ENCODE measurements at places on chromosomes 4 and X.

DNA sequence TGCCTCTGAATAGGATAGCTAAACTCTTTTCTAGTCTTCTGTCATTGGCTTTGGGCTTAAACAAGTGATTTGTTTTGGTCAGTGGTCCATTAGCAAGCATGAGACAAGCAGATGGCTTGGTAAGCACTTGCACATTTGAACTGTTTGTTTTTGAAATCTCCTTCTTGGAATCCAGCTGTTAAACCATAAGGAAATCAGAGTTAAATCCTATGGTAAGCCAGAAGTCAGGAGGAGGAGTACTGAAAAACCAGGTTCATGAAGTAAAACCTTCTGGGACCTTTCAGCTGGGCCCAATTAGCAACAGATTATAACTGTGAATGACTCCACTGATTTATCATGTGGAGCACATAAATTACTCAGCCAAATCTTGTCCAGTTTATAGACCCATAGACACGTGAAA lies 1042.5 kb upstream of the PABPC4L start:
- no peak for DNase-seq

GRCh38 chr4:16597845-16598596 lies 300.4 kb downstream of the LDB2 start:
- no peak for DNase-seq

DNA sequence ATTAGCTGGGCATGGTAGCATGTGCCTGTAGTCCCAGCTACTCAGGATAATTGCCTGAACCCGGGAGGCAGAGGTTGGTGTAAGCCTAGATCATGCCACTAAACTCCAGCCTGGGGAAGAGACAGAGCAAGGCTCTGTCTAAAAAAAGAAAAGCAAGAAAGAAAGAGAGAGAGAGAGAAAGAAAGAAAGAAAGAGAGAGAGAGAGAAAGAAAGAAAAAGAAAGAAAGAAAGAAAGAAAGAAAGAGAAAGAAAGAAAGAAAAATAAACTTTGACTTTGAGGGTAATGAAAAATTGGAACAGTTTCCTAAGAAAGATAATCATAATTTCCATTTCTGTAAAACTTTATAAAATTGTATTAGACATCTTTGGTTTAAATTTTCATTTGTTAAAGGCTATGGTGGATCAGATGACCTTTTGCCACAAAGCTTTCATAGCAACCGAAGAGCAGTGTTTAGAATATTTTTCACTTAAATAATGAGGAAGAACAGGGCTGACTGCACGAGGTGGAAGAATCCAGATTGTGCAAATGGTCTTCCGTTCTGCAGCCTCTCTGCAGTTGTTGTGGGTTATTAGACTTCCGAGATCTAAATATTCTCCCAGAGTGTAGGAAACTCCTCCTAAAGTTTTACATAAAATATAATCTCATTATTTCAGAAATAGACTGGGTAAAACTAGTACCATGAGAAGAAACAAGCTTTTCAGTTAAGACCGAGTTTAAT lies 55.9 kb downstream of the RBM47 start:
- DNase-seq, result no peak

DNA sequence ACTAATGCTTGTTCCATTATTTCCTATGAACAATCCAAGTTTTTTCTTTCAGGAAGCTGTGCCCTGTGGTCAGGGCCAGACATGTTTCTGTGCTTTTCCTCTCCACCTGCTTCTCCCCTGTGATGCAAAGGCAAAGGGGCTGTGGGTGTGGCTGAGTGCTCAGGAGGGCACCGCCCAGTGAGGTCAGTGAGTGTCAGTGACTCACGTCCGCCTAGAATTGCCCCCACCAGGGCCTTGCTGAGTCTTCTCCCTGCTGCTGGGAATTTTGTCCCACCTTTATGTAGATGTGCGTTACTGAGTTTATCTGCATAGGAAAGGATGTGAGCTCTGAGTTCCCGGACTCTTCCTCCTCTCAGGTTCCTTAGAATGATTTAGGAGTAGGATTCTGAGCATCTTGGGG lies 283.2 kb downstream of the DCHS2 start:
- DNase-seq, result no peak

DNA sequence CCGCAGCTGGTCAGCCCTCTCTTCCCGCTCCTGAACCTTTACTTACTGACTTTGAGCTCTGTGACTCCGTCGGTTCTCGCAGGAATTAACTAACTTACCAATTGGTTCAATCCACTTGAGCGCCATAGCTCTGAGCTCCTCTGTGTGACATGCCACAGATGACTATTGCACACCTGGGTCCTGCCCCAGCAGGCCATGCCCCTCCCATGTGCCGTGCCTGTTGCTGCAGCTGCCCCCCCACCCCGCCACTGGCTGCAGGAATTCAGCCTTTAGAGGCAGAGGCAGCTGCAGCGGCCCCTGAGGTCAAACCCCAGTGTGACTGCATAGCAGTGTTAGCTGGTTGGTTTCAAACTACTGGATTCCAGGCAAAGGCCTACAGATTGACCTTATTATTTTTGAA lies 70.6 kb downstream of the MTMR1 start:
- no peak for DNase-seq

DNA sequence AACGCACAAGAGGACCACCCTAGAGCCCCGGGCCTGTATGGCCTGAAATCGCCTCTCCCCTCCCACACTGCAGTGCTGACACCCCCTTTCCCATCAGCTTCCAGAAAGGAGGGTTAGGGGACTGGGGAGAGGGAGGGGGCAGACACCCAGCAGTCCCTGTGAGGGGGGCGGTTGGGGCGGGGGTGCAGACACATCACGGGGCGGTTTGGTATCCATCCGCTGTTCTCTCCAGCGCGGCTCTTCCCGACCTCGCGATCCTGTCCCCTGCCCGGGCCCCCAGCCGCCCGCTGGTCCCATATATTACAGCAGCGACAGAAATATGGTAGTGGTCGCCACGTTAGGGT lies 404 bp upstream of the GPRASP2 start:
- peak; percentile 76 for DNase-seq

- DNase-seq, result no peak
These were observed 8.7 kb downstream of the MSX1 start for GRCh38 chr4:4868040-4868757.

GRCh38 chr4:169619518-169619957 lies 840 bp upstream of the CLCN3 start:
- DNase-seq, result peak; percentile 57

DNA sequence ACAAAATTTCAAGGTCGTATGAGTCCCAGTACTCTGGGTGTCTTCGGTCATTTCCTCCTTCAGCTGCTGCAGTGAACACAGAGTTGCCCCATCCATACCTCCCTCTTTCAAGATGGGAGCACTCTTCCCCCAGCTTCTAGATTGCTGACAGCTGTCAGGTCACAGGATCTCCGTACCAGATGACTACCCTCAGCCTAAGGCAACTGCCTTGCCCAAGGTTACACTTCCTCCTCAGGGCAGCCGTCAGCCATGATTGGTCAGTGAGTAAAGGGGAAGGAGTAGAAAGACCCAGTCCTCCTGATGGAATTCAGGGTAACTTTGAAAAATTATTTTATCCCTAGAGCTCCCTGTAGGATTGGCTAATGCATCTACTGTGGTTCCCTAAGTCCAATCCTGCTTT lies 81.6 kb downstream of the NAF1 start:
- DNase-seq, result no peak

DNA sequence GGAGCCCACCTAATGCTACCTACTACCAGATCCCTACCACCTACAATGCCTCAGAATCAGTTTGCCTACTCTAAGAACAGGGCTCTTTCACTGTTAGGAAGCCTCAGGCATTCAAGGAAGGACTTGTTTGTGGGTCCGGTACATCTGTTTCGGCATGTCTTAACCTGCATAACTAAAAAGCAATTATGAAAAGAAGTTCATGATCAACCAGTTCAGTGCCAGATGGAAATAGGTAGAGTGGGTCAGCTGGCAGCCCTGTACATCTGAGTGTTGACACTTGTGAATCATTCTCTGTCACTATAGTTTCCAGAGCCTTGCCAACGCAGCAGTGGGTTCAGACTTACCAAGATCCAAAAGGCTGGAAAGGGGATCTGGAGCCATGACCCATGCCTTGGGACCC lies 3.3 kb downstream of the TMEM185A start:
- DNase-seq, result no peak

DNA sequence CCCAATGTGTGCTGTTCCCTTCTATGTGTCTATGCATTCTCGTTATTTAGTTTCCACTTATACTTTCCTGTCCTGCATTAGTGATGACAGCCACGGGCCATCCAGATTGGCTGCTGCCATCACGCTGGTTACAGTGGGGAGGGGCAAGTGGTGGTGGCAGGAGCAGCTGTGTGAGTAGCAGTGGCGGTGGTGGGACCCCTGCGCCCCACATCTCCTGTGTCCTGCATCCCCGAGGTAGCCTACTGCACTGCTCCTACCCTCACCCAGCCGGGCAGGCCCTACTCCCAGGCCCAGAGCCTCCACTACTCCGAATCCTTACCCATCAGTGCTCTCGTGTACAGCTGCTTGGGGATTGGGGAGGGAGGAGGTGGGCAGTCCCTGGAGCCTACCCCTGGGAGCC lies 798.7 kb upstream of the AGA start:
- DNase-seq, result no peak

DNA sequence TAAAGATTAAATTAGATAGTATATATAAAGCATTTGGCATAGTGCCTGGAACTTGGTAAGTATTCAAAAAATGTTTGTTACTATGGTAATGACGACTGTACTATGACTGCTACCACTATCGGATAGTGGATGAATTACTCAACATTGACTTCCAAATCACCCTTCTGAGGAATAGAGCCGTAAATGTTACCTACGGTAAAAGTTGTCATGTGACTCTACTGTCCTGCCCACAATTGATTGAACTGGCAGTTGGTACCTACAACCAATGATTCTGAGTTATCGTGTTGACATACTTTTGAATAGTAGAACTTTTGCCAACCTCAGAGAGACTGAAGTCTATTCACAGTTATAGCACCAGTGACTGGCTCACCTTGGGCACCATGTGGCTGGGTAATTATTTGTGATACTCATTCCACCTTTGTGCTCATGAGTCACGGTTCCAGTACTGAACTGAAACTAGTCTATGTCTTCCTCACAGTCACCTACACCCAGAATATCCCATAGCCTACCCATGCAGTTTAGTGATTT lies 185.5 kb upstream of the PITX2 start:
- DNase-seq, result no peak

DNA sequence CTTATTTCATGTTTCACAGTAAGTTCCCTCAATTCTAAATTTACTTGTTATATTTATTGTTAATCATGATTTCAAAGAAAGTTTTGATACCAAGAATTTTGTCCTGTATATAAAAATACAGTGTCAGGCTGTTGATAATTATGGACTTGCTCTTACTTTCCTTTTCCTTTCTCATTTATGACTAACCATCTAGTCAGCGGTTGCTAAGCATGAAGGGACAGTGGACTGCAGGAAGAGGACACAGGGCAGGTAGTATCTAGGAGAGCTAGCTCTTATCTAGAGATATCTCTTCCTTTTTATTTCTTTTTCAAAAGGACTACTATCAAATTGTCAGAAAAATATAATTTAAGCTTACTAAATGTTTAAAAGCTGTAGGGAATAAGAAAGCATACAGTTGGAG lies 1.6 kb downstream of the OPRPN start:
- DNase-seq, result no peak

GRCh38 chr4:11774346-11774745 lies 345.7 kb upstream of the HS3ST1 start:
- DNase-seq, result no peak

DNA sequence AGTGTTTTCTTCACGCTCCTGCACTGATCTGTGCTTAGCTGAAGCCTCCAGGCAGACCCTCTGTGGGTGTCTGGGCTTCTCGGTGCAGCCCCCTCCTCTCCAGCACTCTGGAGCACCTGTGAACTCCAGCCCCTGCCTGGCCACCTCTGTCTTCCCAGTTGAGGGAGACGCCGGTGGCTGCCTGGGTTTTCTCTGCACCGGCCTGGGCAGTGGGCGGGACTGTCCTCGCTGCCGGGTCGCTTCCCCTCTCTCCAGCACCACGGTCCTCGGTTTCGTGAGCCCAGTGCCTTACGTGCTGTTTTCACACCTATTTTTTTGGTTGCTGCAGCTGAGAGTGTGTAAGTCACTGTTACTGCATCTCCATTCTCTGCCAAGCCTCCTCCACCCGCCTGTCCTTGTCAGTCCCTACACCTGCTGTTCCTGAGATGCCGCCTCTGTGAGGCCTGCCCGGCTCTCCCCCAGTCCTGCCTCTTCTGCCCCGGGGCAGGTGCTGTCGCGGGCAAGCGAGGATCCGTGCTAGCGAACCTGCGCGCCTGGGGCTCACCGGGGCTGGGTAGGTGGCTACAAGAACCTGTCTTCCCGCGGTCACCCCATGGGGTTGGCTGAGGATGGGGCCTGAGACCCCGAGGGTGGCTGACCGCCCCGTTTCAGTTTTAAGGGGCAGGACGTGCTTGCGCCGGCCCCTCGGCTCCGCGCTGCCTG lies 2.4 kb upstream of the FGFRL1 start:
- no peak for DNase-seq

- no peak for DNase-seq
These were observed 1118.2 kb downstream of the ARAP2 start for GRCh38 chr4:35125995-35126712.

DNA sequence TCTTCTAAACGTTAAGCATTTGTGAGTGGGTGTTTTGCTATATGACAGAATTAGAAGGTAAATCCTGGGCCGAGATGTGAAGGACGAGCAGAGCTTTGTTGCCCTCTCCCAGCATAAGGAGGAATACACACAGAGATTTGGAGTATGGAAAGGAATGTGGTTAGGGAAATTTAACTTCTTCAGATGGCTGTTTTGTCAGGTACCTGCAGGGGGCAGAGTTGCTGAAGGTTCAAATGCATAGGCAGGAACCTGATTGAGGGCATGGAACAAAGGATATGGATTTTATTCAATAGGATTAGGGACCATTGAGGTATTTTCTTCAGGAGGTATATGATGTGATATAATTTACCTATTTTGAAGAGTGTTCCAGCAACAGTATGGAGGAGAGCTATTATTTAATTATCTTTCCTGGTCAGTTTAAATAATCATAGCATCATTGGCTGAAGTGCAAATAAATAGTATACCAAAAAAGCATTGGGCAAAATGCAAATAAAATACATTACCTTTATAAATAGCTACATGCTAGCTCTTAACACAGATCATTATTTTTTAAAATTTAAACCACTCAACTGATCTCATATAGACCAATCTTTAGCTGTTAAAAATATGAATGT lies 143.6 kb downstream of the SLIT2 start:
- DNase-seq, result no peak

DNA sequence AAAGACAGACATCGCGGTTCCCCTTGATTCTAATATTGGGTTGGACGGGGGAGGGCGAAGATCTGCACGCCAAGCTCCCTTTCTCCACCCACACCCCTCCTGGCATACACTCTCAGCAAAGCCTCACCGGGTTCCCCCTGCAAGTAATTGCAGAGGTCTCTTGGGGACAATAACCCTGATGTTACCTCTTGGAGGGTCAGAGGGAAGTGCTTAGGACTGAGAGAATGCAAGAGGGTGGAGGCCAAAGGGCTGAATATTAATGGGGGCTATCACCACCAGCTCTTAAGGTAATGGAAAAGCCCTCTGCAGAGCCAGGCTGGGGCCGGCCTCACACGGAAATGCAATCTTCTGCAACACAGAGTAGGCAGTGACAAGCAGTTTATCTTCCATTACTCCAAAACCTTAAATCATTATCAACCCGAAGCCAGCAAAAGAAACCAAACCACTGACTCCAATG lies 344.1 kb upstream of the GATB start:
- no peak for DNase-seq

All from lower leg skin (tissue), 4 donors.